ENCODE measurements at places on chromosomes 4 and X.

- no peak for DNase-seq
Observed at GRCh38 chrX:86133761-86134160, 14.5 kb upstream of the DACH2 start.

- no peak for DNase-seq
Observed at GRCh38 chrX:124190440-124190839, 142.0 kb upstream of the TEX13D start.

DNA sequence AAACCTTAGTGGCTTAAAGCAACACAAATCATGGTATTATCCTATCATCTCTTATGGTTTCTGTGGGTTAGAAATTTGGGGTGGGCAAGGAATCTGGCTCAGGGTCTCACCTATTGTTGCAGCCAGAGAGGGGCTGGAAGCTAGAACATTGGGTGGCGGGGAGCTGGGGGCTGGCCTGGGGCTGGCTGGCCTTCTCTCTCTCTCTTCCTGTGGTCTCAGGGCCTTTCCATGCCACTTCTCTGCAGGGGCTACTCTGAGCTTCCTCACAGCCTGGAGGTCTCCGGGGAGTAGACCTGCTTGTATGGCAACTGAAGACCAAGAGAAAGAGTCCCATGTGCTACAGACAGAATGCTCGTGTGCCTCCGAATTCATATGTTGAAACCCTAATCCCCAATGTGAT, 10.7 kb upstream of the XPNPEP2 start:
- no peak for DNase-seq

GRCh38 chrX:65720381-65720964, 53.0 kb downstream of the MSN start:
- DNase-seq = no peak

- DNase-seq = no peak
Observed at GRCh38 chr4:129326571-129327460, 230.9 kb downstream of the C4orf33 start.
